ENCODE measurements at places on chromosomes 13 and 19.
A peak's percentile ranks its signal among the peaks of the same experiment; 100 is the strongest.

GRCh38 chr13:23984546-23984945 lies 87.2 kb upstream of the C1QTNF9B start:
- no peak for DNase-seq

DNA sequence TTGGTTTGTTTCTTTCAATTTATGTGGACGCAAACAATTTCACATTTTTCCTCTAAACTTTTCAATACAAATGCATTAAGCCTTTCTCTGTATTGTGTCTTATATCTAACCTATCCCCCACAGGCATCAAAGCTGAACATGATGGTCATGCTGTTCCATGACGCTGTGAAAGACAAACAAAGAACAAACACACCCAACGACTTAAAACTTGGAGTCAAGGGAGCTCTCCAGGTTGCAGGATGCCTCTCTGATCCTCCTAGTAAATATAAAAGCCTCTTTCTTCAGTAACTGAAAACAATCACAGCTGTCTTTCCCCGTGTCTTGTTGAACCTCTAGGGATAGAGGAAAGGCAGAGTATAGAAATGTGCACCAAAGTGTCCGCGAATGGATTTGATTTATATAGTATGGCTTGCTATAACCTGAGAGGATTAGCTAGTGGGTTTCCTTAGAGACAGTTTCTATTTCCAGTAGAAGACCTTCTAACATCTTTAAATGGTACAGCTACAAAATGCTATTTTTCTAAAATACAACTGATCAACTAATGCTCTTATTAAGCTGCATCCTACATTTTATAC lies 43.1 kb downstream of the PCDH9 start:
- DNase-seq, result no peak

DNA sequence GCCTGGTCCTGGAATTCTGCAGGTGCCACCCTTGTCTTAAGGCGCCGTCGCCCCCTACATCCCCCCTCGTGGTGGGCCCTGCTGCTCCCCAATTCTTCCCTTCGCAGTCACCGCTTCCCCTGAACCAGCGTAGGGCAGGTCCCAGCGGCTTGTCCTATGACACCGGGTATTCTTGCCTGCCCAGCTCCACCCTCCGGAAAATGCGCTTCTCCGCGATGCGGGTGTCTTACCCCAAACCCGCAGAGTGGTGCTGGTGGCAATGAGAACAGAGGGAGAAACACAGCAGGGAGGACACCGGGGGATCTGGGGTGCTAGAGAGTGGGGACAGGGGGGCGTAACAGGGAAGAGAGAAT lies 9.0 kb downstream of the ZNF808 start:
- DNase-seq, result no peak

GRCh38 chr13:37194428-37194861 lies 89.0 kb upstream of the CSNK1A1L start:
- no peak for DNase-seq

DNA sequence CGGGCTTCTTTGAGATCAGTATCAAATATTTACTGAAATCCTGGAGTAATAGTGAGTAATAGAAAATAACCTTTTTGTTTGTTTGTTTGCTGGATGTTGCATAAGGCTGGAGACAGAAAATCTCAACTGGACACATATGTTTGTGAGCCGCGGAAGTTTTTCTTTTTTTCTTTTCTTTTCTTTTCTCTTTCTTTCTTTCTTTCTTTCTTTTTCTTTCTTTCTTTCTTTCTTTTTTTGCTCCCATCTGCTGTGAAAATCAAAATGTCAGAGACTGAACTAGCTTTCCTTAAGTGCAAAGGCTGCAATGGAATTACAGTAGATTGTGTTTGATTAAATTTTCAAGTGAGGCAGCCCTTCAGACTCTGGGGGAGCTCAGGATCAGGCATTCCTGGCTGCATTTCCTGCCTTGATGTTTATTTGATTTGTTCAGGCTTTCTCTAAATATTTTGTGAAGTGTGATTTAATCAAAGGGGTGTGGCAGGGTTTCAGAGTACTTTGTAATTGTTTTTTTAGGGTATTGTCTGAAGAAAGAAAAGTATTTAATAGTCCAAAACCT lies 319 bp downstream of the FRY start:
- no peak for DNase-seq

DNA sequence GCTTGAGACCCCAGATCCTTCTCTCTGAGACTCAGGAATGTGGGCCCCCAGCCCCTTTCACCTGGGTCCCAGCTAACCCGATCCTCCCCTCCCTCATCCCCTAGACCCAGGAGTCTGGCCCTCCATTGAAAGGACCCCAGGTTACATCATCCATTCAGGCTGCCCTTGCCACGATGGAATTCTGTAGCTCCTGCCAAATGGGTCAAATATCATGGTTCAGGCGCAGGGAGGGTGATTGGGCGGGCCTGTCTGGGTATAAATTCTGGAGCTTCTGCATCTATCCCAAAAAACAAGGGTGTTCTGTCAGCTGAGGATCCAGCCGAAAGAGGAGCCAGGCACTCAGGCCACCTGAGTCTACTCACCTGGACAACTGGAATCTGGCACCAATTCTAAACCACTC lies 463 bp downstream of the FGF21 start:
- no peak for DNase-seq

DNA sequence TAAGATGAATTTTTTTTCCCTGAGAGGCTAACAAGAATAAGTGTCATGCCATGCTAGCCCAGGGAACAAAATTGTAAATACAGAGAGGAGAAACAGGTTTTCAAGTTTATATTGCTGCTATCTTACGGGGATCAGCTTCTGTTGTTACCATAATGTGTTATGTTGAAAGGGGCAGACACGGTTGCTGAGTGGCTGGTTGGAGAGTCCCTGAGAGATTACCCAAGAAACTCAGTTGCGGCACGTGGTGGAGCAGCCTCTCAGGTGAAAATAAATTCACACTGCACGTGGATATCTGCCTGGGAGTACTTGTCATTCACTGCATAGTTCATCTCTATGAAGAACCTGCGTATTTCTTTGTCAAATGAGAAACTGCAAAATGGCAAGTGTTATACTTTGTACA lies 293.6 kb downstream of the TDRD3 start:
- DNase-seq, result no peak

- DNase-seq, result peak; percentile 35
Observed at GRCh38 chr19:12956446-12957388, at the start of gene GADD45GIP1. GADD45GIP1 (minus strand) TSS chr19:12957223; CDS start chr19:12957212, 11 bp downstream.

DNA sequence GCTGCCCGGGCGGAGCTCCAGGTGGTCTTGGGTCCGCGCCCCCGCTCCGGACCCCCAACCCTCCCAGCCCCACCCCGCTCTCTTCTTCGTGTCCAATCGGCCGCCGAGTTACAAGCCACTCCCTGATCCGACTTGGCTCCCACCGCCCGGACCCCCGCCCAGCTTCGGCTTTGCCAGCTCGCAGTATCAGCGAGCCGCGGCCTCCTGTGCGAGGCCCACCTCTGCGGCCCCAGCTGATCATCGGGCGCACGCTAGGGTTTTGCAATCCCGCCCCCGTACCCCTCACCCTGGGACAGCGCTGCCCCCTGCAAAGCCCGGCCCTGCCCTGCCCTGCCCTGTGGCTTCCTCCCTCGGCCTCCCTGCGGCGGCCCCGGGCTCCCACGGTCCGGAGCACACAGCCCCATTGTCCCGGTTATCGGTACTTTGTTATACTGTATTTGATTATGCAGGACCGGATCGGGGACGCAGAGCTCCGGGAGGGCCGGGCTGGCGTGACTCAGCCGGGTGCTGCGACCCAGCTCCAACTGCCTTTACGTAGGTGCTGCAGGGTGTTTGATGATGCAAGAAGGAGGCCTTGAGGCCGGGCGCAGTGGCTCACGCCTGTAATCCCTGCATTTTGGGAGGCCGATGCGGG lies 598 bp upstream of the LPAR2 start:
- peak; percentile 21 for DNase-seq

DNA sequence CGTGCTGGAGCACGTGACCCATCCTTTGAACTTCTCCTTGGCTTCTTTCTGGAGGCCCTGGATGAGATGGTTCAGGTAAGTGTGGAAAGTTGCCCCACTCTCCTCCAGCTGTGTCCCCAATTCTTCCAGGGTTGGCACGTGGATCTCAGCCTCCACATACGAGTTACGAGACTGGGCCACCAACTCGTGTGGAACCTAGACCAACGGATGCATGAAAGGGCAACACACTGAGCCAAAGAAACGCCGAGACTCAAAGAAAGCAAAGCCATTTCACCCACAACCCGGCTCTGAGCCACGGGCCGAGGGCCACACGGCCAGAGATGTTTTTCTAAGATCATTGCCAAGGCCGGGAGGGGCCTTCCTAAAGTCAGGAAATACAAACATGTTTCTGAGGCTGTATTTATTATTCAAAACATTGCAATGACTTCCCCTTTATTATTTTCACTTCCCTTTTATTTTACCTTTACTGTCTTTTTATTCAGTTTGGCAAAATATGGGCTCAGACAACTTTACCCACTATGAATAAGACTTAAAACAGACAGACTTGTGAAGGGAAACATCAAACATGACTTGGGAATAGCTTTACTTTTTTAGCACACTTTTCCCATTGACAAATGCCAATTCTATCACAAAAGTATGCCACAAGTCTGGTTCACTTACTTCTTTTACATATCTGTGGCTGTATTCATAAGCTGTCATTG lies 94.6 kb downstream of the KL start:
- no peak for DNase-seq

DNA sequence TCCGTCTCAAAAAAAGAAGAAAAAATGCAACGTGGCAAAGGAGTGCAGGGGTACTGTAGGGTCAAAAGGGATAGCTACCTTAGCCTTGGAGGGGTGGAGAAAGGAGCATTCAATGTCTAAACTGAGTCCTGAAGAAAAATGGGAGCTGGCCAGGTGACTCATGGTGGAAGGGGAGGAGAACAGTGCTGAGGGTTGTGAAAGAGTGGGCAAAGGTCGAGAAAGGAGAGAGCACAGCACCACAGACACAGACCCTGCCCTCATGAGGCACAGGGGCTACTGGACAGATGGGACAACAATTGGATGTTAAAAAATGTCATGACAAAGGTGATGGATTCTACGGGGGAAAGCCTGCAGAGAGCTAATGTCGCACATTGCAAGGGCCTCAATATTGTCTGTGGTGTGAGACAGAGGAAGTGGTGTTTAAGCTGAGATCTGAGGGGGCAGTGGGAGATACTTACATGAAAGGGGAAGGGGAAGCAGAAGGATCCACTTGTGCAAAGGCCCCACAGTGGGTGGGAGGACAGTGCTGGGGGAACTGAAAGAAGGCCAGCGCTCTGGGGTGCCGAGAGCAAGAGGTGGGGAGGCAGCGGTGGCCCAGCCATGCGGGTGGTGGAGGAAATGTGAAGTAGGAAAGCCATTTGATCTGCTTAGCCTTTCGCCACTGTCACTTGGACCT lies 42.9 kb upstream of the URAD start:
- DNase-seq, result no peak

- DNase-seq, result no peak
Observed at GRCh38 chr19:11173516-11174155, 18.1 kb upstream of the SPC24 start.

GRCh38 chr13:83995930-83996329 lies 113.7 kb upstream of the SLITRK1 start:
- DNase-seq, result no peak

GRCh38 chr13:99827011-99827772 lies 144.4 kb downstream of the ZIC5 start:
- DNase-seq, result no peak

DNA sequence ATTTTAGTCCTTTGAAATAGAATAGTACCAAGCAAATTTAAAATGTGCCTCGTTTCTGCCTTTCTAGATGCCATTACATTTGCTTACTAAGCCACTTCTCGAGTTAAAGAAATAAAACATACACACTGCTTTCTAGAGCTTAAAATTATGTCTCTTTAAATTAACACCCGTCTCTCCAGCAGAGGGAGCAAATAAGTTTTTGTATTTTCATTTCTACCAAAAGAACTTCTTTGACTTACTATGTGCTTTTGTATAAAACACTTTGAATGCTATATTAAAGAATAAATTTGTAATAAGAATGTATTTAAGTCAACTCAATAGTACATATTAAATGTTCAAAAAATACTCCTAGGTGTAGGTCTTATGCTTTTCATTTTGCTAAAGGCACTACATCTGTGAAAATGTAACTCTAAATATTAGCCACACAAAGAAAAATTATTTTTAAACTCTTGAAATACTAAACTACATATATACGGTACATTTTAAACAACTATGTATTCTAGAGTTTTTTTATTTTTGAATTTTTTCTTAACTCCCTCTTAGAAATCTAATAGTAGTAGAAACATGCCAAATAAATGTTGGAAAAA lies 269.3 kb upstream of the MIR17HG start:
- DNase-seq, result peak; percentile 28

DNA sequence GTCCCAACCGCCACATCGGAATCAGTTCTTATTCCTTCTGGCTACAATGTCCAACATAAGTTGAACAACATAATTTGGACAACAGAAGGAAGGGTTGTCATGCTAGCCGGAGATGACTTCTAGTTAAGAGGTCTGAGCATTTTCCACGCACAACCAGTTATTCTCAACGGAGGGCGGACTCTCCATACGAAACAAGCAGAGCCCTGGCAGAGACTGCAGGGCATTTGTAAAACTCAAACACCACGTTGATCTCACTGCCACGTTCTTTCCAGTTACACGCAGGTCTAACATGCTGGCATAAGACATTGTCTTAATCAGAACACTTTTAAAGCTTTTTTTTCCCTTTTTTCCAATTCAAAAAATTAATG lies 38.3 kb upstream of the DCUN1D2 start:
- no peak for DNase-seq

DNA sequence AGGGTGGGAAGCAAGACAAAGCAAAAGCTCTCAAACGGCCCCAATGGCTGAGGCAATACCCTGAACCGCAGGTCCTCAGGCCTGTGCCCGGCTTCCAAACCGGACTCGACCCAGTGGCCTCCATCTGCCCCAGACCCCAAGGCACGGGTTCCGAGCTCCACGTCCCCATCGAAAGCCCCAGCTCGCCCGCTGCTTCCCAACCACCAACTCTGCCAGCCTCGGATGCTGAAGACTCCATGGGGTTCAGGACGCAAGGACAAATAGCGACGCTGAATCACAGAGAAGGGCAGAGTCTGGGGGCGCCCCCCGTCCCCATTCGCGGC lies 559 bp downstream of the POLR2E start:
- DNase-seq, result no peak

DNA sequence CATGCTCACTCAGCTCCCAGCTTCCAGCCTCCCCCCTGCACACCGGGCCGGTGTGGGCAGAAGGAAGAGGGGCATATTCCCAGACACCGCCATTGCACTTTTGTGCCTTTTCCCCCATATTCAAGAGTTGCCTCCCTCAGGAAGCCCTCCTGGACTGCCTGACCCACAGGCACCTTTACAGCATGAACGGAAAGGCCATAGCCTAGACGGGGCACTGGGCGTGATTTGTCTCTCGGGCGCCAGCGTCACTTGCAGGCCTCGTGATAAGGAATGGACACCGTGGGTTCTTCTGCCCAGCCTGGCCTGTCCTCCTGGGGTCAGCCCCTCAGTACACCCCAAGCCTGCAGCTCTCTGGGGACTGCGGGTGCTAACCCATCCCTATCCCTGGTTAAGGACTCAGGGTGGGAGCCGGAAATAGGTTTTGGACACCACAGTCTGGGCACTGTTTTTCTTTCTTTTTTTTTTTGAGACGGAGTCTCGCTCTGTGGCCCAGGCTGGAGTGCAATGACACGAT lies 933 bp upstream of the UQCR11 start:
- no peak for DNase-seq

- DNase-seq, result no peak
Observed at GRCh38 chr19:8688930-8689329, 9.7 kb downstream of the ACTL9 start.

- no peak for DNase-seq
Observed at GRCh38 chr19:39805104-39805503, 26.4 kb downstream of the LEUTX start.
